NCI-H524 (cell line): ENCODE measurements at places on chromosomes 4 and X.
A peak's percentile ranks its signal among the peaks of the same experiment; 100 is the strongest.

DNA sequence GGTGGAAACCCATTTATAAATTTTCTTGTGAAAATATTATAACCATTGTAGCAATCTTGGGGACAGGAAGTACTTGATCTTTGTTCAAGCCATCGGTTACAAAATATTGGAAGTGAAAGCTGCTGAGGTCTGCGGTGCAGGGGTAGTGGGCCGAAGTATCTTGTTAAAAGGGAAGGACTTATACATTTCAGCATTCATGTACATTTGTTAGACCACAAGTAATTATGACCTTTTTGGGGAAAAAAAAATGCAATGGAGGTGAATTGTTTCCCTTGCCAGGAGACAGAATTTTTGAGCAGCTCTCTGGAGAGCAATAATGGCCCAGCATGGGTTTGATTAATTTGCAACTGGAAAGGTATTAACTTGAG, 121.3 kb downstream of the EGF start:
- DNase-seq: no peak

DNA sequence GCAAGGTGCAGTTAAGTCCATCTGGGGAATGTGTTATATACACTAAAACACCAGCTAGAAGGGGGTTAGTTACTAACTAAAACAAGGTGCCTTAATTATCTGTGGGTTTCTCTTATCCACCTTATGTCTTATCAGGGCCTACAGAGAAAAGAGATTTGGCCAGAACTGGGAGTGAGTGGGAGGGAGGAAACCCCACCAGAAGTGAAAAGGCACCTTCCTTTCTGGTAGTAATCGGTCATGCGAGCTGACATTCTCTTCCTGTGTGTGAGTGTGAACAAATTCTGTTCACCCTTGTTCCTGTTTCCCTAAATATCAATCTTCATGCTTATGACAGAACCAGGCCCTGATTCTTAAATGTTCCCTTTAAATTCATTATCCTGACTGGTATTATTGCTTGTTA, 43.5 kb downstream of the SRPX2 start:
- no peak for DNase-seq

DNA sequence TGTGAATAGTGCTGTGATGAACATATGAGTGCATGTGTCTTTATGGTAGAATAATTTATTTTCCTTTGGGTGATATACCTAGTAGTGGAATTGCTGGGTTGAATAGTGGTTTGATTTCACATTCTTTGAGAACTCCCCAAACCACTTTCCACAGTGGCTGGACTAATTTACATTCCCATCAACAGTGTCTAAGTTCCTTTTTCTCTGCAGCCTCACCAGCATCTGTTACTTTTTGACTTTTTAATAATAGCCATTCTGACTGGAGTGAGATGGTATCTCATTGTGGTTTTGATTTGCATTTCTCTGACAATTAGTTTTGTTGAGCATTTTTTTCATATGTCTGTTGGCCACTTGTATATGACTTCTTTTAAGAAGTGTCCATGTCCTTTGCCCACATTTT, 29.1 kb downstream of the JADE3 start:
- DNase-seq: no peak

- DNase-seq: peak; percentile 67
These were observed 514.2 kb upstream of the GALNT7 start for GRCh38 chr4:172654457-172654856.

- DNase-seq: no peak
These were observed 14.2 kb upstream of the MID1 start for GRCh38 chrX:10634392-10635161.

GRCh38 chr4:142875117-142875516, 29.0 kb upstream of the INPP4B start:
- DNase-seq: no peak

GRCh38 chr4:62528874-62529273, 1328.7 kb downstream of the ADGRL3 start:
- DNase-seq: no peak

DNA sequence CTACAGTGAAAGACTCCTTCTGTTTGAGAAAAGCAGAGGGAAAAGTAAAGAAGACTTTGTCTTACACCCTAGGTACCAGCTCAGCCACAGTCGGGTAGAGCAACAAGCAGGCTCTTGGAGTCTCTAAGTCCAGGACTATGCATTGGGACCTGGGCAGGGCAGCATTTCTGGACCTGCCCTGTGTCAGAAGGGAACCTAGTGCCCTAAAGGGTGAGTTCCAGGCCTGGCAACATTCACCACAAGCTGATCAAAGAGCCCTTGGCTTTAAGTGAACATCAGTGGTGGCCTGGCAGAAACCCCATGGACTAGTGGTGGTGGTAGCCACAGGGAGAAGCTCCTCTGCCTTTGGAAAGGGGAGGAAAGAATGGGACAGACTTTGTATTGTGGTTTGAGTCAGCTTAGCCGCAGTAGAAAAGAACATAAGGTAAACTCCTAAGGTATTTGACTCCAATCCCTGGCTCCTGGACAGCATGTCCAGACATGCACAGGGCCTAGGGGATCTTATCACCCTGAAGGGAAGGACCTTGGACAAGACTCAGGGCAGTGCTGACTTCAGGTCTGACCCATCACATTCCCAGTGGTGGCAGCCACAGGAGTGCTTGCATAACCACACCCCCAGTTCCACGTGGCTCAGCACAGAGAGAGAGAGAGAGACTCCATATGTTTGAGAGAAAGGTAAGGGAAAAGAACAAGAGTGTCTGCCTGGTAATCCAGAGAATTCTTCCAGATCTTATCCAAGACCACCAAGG, 32.6 kb downstream of the CCDC158 start:
- DNase-seq: no peak

GRCh38 chr4:65167719-65168118, 502.6 kb downstream of the EPHA5 start:
- no peak for DNase-seq

- no peak for DNase-seq
These were observed 44.8 kb upstream of the PRSS12 start for GRCh38 chr4:118397623-118397979.

DNA sequence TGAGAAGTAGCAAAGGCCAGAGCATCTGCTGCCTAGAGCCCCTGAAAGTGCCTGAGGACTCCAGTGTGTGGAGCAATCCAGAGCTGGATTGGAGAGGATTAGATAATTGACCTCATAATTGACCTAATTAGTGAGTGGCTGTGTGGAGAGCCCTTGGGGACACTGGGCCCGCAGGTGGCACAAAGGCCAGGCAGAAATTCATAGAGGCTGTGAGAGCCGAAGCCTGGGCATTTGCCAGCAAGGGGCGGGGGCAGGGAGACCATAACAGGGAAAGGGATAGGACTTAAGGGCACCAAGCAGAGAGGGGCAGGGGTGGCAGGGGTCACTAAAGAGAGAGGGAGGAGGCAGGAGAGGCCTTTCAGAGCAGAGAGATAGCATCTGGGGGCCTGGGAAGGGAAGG, 45.3 kb downstream of the EFNB1 start:
- peak; percentile 8 for DNase-seq

DNA sequence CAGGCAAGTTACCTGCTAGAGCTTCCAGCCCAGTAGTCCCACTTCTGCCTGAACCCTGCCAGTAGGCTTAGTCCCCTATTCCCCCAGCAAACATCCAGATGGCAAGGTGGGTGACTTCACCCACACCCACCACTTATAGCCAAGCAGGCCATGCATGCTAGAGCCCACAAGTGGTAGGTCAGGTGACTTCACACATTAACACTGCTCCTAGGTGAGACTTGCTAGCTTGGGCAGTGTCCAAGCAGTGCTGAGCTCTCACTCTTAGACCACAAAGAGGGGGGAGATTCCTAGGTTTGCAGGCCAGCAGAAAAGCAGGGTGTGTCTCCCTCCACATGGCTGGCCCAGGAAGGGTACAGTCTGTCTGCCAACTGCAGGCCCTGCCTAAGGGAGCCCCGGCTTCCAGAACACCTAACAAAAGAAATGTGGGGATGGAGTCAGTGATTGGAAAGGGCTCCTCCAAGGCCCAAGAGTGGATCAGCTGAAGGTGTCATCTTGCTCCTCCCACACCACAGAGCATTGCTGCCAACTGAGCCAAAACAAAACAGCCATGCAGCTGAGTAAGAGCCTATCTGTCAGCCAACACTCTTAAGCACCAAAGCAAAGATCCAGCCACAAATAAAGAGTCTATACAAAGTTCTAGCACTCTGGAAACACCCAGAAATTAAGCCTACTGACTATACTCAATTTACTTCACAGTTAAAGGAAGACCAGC, 158.1 kb upstream of the USP38 start:
- DNase-seq: no peak

- peak; percentile 0 for DNase-seq
These were observed 27.9 kb upstream of the PAPSS1 start for GRCh38 chr4:107747748-107748486.

- no peak for DNase-seq
These were observed 93.2 kb downstream of the IL1RAPL2 start for GRCh38 chrX:104659005-104659744.

DNA sequence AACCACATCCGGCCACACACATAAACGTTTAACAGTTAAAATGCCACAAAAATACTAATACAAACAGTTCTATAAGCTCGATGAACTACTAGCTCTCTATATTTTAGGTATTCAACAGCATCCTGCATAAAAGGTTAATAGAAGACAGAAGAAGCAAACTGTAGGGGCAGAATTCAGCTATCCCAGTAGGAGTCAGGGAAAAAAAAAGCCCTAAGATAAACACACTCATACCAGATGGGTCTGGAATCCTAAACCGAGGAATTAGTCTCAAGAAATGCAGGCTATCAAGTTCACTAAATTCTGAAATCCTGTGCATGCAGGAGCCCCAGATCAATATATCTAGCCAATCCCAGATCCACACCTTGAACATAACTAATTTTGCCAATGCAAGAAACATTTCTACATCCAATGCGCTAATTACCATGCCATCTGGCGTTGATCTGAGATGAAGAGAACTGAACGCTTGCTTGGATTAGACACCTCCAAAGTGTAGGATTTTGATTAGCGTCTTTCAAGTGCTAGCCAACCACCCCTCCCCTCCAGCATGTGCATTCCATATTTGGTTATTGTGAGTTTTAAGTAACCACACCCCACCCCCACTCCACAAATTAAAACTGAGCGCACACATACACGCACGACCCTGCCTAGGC, 512.2 kb upstream of the INTU start:
- peak; percentile 82 for DNase-seq

- no peak for DNase-seq
These were observed 151.2 kb upstream of the GATB start for GRCh38 chr4:151911970-151912369.

DNA sequence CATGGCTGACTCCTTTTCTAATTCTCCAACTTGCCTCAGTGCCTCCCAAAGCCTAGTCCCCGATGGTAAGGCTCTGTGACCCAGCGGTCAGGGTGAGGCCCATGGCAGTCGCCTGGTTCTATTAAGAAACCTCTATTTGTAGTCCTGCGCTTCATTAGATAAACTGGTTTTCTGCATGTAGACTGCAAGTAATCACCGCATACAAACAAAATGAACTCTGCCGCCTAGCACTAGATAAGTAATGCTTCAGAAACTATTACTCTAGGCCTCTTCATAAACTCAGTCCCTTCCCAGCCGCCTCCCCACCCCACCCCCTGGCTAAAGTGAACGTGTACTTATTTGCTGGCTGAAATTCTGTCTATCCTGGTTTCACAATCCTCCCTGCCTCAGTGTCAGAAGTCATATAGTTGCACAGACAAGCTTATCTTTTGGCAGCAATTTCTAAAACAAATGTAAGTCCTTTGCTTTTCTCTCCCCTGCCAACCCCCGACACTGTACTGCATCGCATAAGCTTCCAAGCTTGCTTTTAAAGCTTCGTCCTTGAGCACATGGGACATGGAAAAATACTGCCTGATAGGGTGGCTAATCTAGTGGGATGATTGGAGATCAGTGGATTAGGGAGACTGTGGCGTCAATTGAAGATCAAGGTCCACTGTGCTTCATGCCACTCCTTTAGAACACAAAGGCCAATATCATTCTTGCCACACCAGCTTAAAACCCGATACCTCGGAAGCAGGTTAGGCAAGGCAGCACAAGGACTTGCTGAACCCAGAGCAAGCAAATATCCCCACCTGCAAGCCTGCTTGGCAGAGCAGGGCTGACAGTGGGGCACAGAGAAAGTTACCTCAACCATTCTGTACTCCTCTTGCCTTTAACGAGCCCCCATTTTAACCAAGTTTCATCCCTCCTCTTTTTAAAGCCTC, 125.8 kb downstream of the IRF2 start:
- DNase-seq: no peak

GRCh38 chrX:108235986-108236385, 144.4 kb downstream of the ATG4A start:
- no peak for DNase-seq

GRCh38 chr4:89800012-89800516, 36.9 kb downstream of the SNCA start:
- no peak for DNase-seq

GRCh38 chr4:126563389-126563788, 1069.4 kb upstream of the INTU start:
- DNase-seq: no peak

- DNase-seq: no peak
These were observed 106.4 kb downstream of the SH3BGRL start for GRCh38 chrX:81308086-81308829.

DNA sequence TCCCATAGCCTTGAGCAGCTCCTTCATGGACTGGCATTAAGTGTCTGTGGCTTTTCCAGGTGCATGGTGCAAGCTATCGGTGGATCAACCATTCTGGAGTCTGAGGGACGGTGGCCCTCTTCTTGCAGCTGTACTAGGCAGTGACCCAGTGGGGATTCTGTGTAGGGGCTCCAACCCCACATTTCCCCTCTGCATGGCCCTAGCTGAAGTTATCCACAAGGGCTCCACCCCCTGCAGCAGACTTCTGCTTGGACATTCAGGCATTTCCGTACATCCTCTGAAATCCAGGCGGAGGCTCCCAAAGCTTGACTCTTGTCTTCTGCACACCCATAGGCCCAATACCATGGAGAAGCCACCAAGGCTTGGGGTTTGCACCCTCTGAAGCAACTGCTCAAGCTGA, 89.3 kb upstream of the PGRMC2 start:
- DNase-seq: no peak

DNA sequence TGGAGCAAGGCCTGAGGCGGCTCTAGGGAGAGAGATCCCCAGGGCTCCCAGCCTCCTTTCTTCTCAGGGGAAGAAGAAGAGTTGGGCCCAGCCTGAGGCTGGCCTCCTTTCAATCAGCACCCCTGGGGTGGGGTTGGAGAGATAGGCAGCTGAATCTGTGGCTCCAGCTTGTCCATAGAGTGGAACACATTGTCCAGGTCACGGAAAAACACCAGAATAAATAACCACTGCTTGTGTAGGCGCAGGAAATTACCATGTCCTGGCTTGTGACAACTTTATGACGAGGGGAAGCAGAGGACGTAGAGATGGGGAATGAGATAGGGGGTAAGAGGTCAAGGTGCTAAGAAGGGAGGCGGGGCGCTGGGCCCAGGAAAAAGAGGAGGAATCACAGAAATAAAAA, 80.8 kb upstream of the EFNB1 start:
- DNase-seq: no peak

- DNase-seq: peak; percentile 4
These were observed 486.6 kb upstream of the TENM3 start for GRCh38 chr4:181756451-181757095.
